ENCODE measurements at places on chromosomes 11 and 22.

DNA sequence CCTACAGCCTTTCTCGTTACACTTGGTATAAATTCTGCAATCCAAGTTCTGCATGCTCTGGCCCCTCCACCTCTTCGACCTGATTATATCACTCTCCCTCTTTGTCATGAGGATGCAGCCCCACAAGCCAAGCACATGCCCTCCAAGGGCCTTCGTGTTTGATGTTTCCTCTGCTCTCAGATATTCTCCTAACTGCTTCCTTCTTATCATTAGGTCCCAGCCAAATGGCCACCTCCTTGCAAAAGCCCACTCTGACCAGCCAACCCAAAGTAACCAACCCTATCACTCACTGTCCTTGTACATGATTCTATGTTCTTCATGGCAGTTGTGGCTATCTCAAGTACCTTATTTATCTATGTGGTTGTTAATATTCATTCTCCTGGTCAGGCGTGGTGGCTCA is 38.3 kb upstream of the LRRC55 start:
- no peak for DNase-seq

- peak; percentile 10 for DNase-seq
Observed at GRCh38 chr22:31944700-31945442, 536 bp downstream of the YWHAH start.

- no peak for DNase-seq
Observed at GRCh38 chr11:36006556-36006955, 62.7 kb downstream of the LDLRAD3 start.

DNA sequence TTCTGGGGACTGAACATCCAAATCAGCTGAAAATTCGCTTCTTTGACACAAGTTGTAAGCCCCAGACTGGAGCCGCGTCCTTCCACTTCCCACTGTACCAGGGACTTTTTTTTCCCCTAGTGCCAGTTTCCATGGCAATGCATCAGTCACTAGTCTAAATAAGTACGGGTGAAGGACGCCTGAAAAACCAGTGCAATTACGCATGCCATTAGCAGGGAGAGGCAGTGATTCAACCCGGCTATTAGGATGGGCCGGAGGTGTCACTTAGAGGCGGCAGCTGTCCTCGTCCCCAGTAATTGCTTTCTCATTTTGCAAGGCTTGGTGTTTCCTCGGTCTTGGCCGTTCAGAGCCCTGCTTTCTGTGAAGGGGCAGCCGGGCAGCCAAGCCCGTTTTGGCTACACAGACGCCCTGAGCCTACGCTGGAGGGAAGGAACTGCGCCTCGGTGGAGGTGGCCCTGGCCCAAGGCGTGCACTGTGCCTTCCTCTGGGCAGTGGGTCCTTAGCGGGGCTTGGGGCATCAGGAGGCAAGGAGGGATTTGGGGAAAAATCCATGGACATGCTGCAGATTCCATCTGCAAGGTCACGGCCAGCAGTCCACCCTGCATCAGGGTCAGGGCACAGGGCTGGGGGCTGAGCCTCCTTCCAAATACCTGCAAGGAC is 319.7 kb downstream of the CTTN start:
- no peak for DNase-seq

DNA sequence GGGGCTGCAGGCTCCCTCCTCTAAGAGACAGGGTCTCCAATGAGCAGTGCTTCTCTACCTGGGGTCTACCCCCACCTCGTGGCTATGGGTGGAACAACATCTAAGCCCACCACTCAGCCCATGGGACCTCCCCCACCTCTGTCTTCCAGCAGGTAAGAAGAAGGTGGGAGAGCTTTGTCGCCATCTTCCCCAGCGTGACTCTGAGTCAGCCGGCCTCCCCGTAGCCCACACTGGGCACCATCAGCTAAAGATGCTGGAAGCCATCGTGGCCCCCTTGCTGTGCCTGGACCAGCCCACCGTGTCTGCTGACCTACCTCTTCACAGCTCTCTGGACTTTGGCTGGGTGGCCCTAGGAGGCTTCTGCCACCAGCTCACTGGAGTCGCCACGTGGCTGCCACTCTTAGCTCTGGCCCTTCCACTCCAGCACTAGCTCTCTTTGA is 944 bp downstream of the C11orf86 start:
- no peak for DNase-seq

DNA sequence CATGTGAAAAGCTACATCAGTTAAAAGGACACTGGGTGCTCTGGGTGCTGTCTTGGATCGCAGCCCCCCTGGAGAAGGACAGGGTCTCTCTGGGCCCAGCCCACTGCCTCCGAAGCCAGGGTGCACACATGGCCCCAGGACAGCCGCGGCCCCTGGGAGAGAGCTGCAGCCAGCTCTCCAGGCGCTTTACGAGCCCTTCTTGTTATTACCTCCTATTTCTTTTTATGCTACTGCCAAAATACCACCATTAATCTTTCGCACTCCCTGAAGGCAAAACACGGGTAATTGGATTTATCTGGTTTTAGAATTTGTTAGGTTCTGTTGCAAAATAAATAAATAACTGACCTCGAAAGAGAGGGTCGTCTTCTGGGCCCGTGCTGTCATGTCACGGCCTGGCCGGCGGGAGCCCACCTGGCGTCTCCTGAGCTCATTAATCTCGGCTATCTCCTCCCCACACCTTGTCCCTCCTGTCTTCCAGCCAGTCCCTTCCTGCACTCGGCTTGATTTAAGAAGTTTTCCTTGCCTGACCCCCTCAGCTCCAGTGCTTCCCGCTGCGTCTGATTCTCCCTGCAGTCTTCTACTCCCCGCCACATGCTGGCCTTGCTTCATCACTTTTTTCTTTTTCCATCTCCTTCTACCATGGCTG is 611.7 kb downstream of the OPCML start:
- no peak for DNase-seq

All from naive thymus-derived CD8-positive, alpha-beta T cell (primary cell).